ENCODE measurements at places on chromosomes 12 and 14. TPM values are rescaled to one million over a fixed set of nuclear protein-coding genes. Genes with fewer than 3 reads are reported as not detected.

Gene TMEM121
- 12.7 TPM for total RNA-seq

Gene ABCC9
- 51.0 TPM for total RNA-seq

Gene ISCA2
- 18.6 TPM for total RNA-seq

Gene POU6F1
- 2.5 TPM for total RNA-seq

Gene TRAFD1
- 50.0 TPM for total RNA-seq
